ENCODE measurements at places on chromosomes 7 and 10. TPM values are rescaled to one million over a fixed set of nuclear protein-coding genes. Genes with fewer than 3 reads are reported as not detected.

Gene SUGCT
- 12.0 TPM for total RNA-seq

Gene KLLN
- under 0.01 TPM for total RNA-seq

Gene DHX32
- 21.9 TPM for total RNA-seq

Gene ATRNL1
- total RNA-seq = 7.8 TPM

Gene ACSL5
- 4.2 TPM for total RNA-seq

Gene C7orf57
- not detected for total RNA-seq

Gene CCL24
- total RNA-seq = not detected

Gene LRRC4
- 1.0 TPM for total RNA-seq

Gene PTN
- 21.9 TPM for total RNA-seq

Gene LRRC17
- total RNA-seq = 28.2 TPM

Gene TRIM50
- 0.52 TPM for total RNA-seq

Gene TAS2R41
- not detected for total RNA-seq

Gene ANKRD30A
- not detected for total RNA-seq
